ENCODE measurements at places on chromosomes 5 and 9.
A peak's percentile ranks its signal among the peaks of the same experiment; 100 is the strongest.

- no peak for ATAC-seq
Observed at GRCh38 chr9:35859310-35859989, 10.8 kb downstream of the OR13J1 start.

DNA sequence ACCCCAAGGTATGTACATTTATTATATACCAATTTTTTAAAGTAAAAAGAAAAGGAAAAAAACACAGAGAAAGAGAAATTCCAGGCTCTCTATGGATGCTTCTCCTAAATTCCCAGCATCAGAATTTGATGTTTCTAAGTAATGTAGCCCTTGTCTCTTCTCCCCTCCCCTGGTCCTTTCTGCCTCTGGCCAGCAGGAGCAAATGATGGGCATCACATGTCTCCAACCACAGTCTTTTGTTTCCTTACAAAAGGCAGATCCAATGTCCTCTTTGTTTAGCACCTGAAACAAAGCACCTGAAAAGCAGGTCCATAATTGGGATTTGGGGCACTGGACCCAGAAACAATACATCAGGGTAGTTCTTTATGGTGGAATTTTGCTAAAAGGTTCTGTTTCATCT lies 50.4 kb upstream of the APC start:
- ATAC-seq, result no peak

- no peak for ATAC-seq
Observed at GRCh38 chr9:125974705-125975104, 227.5 kb downstream of the PBX3 start.

- no peak for ATAC-seq
Observed at GRCh38 chr9:78386773-78387172, 89.8 kb downstream of the PSAT1 start.

DNA sequence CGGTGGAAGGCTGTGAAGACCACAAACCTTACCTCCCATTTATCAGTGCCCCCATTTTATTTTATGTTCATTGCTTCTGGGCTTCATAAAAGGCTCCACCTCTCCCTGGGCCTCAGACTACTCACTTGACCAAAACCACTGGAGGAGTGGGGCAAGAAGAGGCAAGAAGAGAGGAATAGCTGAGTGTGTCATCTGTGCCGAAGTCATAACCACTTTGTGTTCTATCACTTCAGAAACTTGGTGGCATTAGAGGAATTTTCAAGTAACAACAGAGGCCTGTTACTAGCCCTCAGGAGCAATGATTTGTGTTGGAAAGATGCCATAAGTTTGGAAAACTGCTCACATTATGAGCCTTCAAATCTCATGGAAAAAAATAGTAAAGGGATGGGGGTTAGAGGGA lies 88.7 kb upstream of the PIK3R1 start:
- ATAC-seq, result no peak

DNA sequence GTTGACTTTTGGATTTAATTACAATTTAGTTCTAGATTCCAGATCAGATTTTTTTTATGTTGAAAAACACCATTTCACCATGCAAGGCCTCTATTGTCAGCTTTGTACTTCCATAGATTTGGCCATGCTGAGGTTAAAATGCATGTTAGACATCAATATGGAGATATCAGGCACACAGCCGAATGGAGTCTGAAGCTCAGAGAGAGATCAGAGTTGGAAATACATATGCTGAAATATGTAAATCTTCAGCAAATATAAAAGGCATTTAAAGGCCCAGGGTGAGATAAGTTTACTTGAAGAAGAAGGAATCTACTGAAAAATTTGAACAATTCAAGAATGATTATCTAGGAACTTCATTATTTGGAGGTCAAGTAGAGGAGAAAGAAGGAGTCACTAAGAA lies 139.6 kb downstream of the CHSY3 start:
- no peak for ATAC-seq

- peak; percentile 28 for ATAC-seq
Observed at GRCh38 chr9:33184963-33185362, 17.8 kb upstream of the B4GALT1 start.

GRCh38 chr9:1880038-1880565 lies 135.0 kb upstream of the SMARCA2 start:
- ATAC-seq, result no peak

DNA sequence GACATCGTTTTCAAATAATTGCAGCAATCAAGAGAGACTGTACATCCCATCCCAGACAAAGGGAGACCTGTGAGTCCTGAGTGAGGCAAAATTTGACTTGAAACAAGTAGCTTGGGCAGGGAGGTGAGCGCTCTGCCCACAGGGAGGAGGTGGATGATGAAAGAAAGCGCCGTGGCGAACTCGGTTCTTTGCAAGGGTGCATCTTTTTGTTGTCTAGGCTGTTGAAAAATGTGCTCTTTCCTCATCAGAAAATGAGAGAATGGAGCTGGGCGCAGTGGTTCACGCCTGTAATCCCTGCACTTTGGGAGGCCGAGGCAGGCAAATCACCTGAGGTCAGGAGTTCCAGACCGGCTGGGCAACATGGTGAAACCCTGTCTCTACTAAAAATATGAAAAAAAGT lies 150.5 kb downstream of the GAPVD1 start:
- ATAC-seq, result no peak

DNA sequence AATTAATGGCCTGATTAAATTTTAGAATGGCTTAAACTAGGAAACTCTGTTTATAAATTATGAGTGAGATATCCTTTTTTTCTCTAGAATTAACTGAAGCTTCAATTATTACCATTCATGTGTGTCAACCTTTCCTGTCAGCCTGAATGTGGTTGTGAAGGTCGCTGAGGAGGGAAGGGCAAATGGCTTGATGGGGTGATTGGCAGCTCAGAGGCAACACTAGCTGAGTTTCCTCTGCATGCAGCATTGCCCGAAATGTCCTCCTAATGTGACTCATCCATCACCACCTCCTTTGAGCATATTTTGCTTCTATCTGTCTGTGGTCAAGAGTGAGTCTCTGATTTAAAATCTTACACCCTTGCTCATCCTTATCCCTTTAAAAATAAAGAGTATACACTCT lies 281.9 kb downstream of the TENT4A start:
- ATAC-seq, result no peak

DNA sequence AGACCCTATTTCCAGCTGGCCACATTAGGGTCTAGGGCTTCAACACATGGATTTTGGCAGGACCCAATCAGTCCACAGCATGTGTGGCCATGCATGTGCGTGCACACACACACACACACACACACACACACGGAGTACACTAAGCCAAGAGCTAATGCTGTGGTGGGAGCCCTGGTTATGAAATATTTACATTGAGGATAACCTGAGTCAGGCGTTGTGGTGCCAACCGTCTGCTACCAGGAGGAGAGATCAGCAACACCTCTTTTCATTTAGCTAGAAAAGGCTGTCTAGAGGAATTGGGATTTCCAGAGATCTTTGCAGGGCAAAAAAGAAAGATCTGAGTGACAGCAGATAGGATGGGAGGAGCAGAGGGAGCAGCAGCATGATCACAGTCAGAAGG lies 141.5 kb downstream of the TRPM3 start:
- no peak for ATAC-seq

GRCh38 chr5:167967494-167968177 lies 323.8 kb upstream of the WWC1 start:
- ATAC-seq, result no peak

DNA sequence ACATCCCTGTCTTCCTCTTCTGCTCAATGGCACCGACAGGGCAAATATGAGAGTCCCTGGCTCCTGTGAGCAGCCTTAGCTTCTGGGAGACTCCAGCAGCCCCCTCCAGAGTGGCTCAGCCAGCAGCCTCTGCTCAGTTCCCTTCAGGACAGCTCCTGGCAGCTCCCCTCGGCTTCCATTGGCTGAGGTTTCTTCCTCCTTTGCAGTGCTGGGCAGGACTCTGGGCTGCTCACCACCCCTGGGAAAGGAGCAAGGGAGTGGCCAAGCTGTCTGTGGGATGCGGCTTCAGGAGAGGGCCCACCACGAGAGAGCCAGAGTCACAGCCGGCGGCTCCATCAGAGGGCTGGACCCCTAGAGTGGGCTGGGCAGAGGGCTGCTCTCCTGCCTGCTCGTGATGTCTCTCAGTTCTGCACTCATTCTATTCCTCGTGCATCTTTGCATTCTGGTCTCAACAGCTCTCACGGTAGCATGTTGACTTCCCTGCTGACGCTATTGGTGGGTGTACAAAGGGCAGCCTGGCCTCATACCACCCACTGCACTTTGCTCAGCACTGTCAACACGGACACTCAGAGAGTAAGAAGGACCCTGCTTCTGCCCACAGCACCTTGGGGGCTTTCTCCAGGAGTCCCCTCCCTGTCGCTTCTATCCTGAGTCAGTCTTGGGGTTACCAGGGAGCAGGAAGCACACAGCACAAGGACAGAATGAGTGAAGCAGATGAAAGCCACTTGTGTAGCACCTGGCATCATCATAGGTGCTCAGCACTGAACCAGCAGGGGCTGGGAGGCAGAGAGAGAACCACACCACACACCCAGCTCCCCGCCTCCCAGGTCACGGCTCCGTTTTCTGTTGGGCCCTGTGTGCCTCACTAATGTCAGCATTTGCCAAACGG lies 80.9 kb upstream of the ALDH1B1 start:
- ATAC-seq, result no peak

GRCh38 chr5:83721953-83722901 lies 1.6 kb upstream of the HAPLN1 start:
- peak; percentile 45 for ATAC-seq

DNA sequence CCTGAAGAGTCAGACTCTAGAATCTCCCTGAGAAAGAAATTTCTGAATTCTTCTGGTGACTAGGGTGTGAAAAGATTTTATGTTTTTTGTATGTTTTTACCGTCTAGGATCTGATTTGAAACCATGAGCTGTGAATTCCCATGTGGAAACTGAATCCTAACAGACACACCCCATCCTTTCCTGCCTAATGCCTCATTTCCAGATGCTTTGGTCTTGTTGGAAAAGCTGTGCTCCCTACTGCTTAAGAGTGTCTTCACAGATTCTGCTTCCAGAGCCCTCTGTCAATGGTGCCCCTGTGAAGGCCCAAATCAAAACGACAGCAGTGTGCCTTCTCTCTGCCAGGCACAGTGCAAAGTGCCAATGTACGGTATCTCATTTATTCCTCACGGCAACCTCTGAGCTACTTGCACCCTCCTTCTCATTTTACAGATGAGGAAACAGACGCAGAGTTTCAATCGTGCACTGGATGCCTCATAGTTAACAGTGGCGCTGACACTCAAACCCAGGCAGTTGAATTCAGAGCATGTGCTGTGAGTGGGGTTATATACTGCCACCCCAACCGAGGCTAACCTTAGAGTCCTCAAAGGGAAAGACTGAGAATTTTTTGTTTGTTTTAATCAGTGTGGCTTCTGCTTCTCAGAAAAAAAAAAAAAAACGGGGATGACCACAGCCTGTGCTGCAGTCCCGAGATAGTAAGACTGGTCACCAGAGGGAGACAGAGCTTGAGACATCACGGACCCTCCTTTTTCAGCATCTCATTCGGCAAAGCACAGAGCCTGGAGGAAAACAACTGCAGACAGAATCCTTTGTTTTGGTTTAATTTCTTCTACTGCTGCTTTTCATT lies 188.4 kb downstream of the SNCAIP start:
- peak; percentile 22 for ATAC-seq

- ATAC-seq, result no peak
Observed at GRCh38 chr5:95649842-95650620, 3.5 kb downstream of the RFESD start.

DNA sequence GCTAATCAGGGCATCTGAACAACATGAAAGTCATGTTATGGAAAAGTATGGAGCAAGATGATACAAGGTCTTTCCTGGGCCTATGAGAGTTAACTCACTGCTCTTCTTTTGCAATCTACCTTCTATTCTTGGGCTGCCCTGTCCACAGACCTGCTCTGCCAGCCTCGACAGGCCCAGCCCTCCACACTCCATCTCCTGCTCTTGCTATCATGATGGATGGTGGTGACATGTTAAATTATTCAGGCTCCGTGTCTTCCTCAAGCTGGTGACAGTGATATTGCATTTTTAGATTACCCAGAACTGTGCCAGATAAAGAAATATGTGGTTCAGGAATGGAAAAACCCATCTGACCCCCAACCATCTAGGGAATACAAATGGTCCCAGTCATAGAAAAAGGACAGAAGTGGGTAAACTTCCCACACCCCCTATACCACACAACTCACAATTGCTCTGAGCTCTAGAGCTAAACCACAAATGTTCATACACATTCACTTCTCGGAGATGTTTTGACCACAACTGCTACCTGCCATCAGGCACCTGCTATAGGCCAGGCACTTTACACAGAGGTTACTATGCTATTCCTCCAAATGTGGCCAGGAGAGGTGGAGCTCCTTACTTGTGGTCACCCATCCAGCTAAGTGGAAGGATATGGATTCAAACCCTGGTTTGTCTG lies 311.3 kb downstream of the ASTN2 start:
- ATAC-seq, result no peak

DNA sequence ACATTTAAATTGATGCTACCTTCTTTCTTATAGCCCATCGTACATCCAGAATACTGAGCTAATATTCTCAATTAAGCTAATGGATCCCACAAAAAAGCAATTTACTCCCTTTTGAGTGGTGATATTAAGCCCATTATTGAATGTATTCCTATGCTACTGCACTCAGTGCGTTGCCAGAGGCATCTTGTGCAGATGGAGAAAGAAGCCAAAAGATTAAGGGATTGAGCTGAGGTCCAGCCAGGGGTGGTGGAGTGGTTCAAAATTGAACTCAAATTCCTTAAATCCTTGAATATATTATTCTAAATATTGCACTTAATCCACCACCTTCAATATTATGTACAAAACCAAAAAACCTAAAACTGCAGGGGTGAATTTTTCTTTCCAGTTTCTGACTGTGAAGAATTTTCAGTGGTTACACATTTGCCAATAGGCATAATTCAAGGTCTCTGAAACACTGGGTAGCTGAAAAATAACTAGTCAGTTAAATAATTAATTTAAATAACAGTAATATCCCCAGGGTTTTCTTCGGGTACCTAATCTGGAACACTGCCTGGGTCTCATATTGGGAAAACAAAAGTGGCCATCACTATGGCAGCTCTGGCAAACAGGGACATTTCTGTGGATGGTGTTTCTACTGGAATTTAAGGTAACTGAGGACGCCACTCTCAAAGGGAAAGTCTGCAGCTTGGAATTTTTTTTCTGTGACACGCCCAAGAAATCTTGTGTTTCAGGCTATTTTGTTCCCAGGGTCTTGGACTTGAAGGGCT lies 6.2 kb upstream of the LIFR start:
- no peak for ATAC-seq

DNA sequence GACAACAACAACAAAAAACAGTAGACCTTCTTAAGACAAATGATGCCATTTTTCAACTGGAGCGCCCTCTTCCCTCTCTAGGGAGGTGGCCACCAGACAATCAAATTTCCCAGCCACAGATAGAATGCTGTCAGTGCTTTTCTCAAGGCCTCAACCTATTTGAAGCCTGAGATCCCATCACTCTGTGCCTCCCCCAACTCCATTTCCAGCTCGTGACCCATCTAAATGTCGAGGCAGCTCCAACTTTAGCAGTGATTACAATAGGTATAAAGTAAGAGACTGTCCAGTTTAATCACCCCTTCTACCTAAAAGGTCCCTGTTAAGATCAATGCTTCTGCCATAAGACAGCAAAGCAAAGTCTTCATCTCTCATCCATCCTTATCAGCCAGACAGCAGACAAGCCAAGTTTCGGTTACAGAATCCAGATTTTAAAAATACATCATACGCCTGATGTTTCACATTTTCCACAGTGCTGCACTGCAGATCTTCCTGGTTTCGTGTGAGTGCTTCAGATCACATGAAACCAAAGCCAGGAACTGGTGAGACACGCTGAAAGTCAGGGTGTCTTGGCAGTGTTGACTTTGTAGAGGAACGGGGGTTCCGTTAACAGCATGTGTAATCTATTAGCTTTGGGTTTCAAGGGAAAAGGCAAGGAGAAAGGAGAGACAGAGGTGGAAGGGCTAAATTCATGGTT lies 447.8 kb downstream of the ENC1 start:
- ATAC-seq, result no peak

GRCh38 chr5:81125959-81126358 lies 107.2 kb upstream of the CKMT2 start:
- no peak for ATAC-seq

All from esophagus mucosa (tissue), 1 donor.